ENCODE measurements at places on chromosomes 3 and 15.

DNA sequence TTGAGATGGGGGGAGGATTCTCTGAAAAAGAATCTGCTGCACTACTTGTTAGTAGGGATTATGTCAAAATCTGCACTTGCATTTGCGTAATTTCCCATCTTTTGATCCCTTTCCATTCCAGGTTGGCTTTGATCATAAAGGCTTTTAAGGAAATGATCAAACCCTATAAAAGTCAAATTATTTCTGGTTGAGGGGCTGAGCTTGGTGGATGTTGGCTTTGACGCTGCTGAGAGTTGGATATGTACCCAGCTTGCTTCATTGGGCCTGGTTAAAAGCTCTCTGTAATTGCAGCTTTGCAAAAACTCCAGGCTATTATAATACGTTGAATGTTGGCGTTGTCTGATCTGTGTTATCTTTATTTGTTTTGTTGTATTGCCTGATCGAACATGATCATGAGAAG is 12.0 kb downstream of the LRRC3B start:
- no peak for DNase-seq

DNA sequence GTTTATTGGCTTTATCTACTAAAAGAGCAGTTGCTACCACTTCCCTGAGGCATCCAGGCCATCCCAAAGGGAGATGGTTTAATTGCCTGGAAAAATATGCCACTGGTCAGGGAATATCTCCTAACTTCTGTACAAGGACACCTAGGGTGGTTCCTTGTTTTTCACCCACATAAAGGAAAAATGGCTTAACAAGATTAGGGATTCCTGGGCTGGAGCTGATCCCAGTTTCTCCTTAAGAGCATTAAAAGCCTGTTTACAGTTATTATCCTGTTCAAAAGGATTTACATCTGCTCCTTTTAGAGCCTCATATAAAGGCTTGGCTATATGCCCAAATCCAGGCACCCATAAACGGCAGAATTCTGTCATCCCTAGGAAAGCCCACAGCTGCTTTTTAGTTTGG is 70.2 kb upstream of the WNT7A start:
- no peak for DNase-seq

GRCh38 chr3:10558736-10559135 is 53.4 kb upstream of the ATP2B2 start:
- DNase-seq = no peak

DNA sequence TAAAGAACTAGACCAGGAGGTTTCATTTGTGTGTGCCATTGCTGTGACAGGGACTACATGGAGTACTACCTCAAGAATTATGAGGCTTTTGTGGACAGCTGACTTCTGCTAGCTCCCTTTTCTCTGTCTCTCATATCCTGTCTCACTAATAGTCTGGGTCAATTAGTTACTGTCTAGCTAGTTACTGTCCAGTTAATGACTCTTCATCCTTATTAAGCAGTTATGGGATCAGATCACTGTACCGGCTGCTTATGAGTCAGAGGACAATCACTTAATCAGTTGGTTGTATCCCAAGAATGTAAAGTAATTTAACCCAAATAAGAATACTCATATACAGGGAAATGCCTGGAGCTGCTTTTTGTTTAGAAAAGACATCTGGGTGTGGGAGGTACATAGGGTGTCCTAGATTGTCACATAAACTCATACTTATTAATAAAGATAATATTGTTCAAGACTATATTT is 158.0 kb downstream of the CDIN1 start:
- DNase-seq = no peak

GRCh38 chr3:45097296-45097883 is 48.8 kb downstream of the CDCP1 start:
- no peak for DNase-seq

GRCh38 chr3:33918126-33918756 is 119.8 kb downstream of the PDCD6IP start:
- no peak for DNase-seq

GRCh38 chr15:101399431-101399830 is 90.1 kb downstream of the PCSK6 start:
- DNase-seq = no peak

GRCh38 chr3:70250492-70250891 is 61.9 kb downstream of the MDFIC2 start:
- no peak for DNase-seq

GRCh38 chr15:101068961-101069653 is 149.9 kb downstream of the LRRK1 start:
- no peak for DNase-seq

Data from activated naive CD4-positive, alpha-beta T cell (primary cell).